Right renal pelvis (tissue), 4 donors: ENCODE measurements at places on chromosomes 1 and 21.
A peak's percentile ranks its signal among the peaks of the same experiment; 100 is the strongest.

DNA sequence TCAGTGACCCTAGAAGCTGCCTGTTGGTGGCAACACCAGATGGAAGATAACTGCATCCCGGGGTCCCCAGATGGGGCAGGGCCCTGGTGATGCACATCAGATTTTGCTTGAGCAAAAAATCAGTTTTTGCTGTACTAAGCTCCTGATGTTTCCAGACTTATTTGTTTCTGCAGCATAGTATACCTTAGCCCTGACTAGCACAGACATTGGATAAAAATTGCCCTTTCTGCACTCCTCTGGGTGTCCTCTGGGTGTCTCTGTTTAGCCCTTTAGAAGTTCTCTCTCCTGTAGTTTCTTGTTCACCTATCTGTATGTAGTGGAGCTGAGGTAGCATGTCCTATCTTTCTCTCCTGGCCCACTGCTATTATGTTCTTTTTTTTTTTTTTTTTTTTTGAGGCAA, 30.3 kb upstream of the PLA2G2C start:
- no peak for DNase-seq

- DNase-seq = no peak
These were observed 5.3 kb downstream of the PTTG1IP start for GRCh38 chr21:44867999-44868700.

DNA sequence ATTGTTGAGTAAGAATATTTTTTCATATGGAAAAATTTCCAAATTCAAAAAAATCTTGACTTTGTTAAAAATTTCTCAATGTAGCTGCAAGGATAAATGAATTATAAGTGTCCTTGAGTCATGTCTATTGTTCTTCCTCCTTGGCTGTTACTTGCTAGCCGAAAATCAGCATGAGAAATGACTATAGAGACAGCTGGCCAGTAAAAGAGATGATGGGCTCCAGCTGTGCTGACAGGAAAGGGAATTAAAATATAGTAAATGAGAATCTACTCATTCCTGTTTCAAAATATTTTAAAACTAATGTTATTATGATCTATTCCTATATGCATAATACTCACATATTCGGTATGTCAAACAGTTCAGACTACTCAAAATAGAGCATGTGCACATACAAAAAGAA, 1292.6 kb downstream of the BRINP3 start:
- DNase-seq = no peak

- DNase-seq = peak; percentile 93
These were observed at the start of gene CTH for GRCh38 chr1:70410604-70411359. CTH (plus strand) TSS chr1:70411268; CDS start chr1:70411416, 148 bp downstream.

DNA sequence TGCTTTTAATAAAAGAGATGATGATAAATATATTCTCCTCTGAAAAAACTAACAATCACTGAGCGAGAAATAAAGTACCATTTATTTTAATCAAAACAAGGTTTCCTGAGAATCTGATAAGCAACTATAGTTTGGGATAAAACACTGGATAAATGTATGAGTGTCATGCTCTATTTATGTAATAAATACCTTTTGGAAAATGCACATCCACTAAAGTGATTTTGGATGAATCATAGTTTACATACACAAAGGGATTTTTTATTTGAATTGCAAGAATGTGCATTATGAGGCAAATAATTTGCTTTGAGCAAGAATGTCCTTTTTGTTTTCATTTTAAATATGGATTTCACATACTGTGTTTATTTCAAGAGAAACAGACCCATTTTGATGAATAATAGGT, 1483.5 kb downstream of the MRPL39 start:
- no peak for DNase-seq

GRCh38 chr1:2242814-2243725, 15.0 kb downstream of the SKI start:
- DNase-seq = no peak

DNA sequence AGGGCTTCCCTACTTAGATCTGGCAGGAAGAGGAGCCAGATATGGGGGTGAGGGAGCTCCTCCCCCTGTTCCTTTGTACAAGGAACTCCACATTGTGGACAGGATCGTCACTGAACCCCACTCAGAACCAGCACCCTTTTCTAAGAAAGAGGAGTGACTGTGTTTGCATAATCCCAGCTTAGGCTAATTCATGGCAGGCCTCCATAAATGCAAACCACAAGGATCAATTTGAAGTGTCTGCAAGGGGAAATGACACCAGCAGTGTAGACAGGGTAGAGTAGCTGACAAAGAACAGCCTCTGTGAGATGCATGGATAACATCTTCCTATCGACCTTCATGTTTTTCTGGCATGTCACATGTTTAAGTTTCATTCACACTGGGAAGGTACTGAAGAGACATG, 11.7 kb downstream of the MX1 start:
- no peak for DNase-seq
